ENCODE measurements at places on chromosomes 6 and 20.

GRCh38 chr20:2658414-2659354, 5.3 kb downstream of the IDH3B start:
- DNase-seq = peak; percentile 26

DNA sequence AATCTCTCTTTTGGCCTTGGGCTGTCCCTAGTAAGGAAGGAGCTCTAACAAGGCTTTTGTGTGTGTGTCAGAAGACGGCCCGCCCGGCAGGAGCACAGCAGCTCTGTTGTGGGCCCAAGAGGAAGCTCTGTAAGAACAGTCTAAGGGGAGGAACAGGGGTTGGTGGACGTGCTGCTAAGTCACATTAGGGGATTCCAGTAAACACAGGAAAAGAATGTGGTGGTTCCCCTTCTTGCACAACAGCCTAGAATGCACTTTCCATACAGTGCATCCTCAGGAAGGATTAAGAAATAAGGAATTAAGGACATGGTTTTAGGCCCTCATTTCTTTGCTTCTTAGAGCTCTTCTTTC, 114.5 kb downstream of the RNF144B start:
- DNase-seq = no peak

DNA sequence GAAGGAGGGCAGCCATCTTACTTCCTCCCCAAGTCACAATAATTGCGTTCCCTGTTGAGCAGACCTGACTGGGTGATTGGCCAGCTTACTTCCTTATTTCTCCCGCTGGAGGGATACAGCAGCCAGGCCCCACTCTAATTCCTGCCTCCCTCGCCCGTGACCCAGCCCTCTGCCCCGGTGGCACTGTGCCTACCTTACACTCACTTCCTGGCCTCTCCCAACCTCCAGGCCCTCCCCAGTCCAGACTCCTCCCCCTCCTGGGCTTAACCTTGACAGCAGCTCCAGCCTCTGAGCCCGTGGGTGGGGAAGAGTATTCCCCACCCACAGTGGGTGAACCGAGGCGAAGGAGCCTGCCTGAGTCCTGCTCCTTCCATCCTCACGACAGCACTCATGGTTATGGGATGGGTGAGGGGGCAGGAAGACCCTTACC, 3.0 kb downstream of the BAK1 start:
- no peak for DNase-seq

GRCh38 chr6:82571455-82571854, 207.8 kb downstream of the TPBG start:
- no peak for DNase-seq

- DNase-seq = peak; percentile 70
These were observed 1.9 kb upstream of the ELOVL4 start for GRCh38 chr6:79949233-79949632.

GRCh38 chr20:13936781-13937576, 53.4 kb downstream of the SEL1L2 start:
- no peak for DNase-seq

- no peak for DNase-seq
These were observed 47.4 kb upstream of the PAK5 start for GRCh38 chr20:9886227-9886626.

DNA sequence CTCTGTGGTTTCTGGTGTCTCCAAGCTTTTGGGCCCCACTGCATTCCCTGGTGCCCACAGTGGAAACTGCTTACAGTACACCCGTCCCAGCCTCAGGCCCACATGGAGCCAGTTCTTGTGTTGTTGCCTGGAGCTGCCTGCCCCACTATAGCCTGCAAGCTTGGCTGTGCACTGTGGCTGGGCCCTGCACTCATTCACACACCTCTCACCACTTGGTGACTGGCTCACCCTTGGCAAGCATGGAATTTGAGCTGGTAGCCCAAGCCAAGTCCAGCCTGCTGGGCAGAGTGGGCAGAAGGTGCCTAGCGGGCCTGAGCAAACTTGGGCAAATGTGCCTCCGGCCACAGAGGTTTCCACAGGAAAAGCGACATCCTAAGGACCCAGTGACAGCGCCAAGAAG, 472.3 kb downstream of the MMUT start:
- no peak for DNase-seq

DNA sequence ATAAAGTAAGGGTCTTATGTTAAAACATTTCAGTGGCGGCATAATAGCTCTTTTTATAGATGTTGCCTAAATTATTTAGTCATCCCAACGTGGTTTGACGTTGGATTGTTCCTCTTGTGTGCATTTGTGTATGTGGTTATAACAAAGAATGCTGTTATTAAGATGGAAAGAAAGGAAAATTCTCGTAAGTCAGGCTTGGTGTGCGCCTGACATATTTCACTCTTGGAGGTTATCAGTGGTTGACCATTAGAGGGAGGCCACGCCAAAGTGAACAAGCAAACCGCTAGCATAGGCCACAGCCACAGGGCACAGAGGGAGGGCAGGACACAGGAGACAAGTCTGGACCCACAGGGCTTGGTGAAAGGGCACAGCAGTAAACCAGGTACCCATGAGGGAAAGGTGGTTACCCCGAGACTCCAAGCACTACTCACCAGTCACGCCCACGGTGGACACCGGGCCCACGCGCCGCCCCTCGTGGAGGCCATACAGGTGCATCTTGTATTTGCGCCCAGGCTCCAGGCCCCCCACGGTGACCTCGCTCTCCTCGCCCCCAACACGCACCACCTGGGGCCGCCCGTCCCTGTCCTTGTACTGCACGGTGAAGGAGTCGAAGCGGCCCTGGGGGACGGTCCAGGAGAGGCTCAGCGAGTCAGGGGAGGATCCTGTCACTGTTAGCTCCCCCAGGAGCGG, 22.9 kb downstream of the CYP21A2 start:
- no peak for DNase-seq

DNA sequence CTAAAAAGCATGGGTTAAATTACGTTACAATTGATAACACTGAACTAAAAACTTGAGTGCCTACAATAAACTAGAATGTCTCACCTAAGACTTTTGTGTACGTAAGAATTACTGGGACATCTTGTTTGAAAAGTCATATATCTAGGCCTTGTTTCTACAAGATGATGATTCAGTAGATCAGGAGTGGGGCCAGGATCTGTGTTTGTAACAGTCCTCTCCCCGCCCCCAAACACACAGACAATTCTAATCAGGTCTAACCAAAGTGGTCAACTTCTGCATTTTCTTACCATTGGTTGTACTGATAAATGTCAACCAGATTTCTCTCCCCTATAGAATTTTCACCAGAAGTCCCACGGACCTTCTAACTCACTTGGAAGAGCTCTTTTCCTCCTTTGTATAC, 56.9 kb downstream of the RAMACL start:
- no peak for DNase-seq

- no peak for DNase-seq
These were observed 103.6 kb upstream of the SCGN start for GRCh38 chr6:25548451-25548850.

DNA sequence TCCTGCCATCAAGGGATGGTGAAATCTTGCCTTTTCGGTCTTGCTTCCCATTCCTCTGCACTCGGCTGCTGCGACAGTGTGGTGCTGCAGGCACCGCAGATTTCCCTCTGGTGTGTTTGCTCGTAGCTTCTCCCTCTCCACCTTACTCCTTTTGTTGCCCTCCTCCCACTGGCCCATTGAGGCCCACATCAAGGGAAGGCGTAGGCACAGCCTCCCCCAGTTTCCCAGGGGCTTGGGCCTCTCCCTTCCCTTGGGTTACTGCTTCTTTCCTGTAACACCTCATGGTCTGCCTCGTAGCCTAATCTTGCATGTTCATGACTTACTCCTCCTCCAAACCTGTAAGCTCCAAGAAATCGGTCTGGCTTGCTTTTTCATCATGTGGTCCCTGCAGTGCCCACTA, 9.9 kb downstream of the E2F3 start:
- DNase-seq = no peak

GRCh38 chr6:36364669-36365479, 22.6 kb downstream of the ETV7 start:
- peak; percentile 28 for DNase-seq

DNA sequence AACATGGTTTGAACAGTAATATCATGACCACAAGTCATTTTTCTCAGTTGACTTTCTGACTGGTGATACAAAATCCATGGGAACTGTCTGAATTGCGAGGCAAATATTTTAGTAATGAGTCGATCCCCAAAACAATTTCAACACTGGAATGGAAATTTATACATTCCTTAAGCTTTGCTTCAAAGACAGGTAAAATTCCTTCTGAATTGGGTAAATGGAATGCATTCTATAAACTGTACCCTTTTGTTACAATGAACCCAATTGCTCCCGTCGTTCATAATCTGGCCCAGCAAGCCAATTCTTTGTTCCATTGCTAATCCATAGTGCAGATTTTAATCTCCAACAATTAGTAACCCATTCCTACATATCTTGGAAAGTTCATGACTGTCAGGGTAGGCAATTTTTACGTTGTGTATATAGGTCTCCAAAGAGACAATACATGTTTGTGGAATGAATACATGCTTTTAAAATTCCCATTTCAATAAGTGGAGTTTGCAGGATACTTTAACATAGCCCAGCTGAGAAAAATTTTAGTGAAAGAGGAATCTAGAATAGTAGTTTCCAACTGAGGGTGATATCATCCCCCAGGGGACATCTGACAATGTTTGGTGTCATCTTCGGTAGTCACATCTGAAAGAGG, 32.7 kb downstream of the CYP24A1 start:
- DNase-seq = no peak

DNA sequence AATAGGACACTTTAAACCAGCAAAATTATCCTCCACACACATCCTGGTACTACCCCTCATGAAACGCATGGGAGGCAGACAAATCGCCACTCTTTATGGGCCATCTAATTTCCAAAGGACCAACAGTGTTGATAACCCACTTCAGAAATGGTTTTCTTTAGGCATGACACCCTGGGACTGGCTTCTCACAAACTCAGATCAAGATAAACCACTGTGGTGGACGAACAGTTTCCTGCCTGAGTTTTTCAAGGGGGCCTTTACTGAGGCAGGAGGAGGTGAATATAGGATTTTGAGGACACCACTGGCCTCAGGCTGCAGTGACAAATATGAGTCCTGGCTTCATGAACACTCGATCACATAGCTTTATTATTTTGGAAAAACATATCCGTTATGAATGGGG, 26.0 kb downstream of the TRAM2 start:
- no peak for DNase-seq

DNA sequence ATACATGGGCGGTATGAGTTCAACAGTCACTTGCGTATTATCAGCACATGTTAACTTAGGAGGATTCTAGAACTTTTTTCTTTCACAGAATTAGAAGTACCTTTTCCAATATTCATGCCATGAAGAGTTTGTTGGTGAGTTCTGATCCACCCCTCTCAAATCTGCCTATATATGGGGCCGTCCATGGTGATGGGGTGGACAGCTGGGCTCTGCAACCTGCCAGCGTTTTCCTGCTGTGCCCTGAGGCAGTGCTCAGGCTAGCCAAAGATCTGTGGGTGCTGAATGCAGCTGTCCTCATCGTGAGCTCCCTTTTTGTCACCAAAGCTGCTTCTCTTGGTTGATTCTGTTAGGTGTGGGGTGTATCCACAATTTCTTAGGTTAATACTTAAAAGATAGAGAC, 88.7 kb downstream of the THBS2 start:
- DNase-seq = no peak

GRCh38 chr6:42104095-42104803, 38.2 kb downstream of the C6orf132 start:
- DNase-seq = peak; percentile 76

DNA sequence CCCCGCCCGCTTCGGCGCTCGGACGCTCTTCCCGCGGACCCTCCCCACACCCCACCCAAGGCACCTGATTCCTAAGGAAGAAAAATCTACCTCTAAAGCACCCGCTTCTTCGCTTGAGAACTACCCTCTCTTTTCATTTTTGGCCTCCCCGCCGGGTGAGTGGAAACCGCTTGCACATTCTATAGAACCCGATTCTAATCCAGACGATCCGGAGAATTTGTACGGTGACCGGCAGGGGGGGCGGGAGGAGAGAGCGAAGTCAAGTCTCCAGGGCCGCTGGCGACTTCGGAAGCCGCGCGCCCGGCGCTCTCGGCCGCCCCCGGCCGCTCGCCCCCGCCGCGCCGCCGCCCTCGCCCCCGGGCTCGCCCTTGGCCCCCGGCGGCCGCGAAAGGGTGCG, at the start of gene RBM24:
TSS of gene RBM24 (plus strand) at position 262 of the 397 bp plus-strand sequence. CDS start 221 bp downstream, outside the sequence.
- DNase-seq = peak; percentile 60

- no peak for DNase-seq
These were observed 27.4 kb upstream of the RUNX2 start for GRCh38 chr6:45300736-45301135.

DNA sequence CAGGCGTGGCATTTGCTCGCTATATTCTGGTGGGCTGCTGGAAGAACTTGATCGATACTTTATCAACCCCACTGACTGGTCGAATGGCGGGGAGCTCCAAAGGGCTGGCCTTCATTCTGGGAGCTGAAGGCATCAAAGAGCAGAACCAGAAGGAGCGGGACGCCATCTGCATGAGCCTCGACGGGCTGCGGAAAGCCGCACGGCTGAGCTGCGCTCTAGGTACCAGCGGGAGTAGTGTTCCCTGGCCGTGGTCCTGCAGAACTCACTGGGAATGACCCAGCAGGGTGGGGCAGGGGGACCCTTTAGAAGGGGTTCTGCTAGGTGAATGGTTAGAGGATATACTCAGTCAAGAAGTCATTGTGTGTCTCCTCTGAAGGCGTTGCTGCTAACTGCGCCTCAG, 68.4 kb upstream of the PBOV1 start:
- no peak for DNase-seq

DNA sequence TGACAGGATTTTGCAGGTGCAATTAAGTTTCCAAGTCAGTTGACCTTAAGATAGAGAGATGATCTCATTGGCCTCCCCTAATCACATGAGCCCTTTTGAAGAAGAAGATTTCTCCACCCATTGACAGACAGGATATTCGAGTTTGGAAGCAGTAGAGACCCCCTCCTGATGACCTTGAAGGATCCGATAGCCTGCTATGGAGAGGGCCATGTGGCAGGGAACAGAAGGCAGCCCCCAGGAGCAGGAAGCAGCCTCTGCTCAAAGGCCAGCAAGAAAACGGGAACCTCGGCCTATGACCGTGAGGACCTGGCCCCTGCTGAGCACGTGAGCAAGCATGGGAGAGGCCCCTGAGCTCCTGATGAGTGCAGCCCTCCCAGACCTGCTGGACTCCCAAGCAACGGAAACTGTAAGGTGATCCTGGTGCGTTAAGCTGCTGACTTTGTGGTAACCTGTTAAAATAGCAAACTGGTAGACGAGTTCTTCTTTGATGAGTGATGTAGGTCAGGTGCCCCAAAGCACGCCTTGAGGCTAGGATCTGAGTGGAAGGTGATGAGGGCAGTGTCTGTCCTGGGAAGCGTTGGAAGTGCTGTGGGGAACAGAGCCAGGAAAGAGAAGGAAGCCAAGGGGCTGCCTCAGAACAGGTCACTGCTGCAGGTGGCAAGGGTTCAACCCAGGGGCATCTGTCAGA, 18.5 kb upstream of the TUBB2A start:
- peak; percentile 28 for DNase-seq

GRCh38 chr6:137879885-137880745, 13.1 kb downstream of the TNFAIP3 start:
- no peak for DNase-seq

GRCh38 chr6:151240036-151240685, 394 bp downstream of the AKAP12 start:
- DNase-seq = peak; percentile 9
